ENCODE measurements at places on chromosomes 7 and 10.

GRCh38 chr7:24419077-24419476, 135.1 kb downstream of the NPY start:
- no peak for DNase-seq

DNA sequence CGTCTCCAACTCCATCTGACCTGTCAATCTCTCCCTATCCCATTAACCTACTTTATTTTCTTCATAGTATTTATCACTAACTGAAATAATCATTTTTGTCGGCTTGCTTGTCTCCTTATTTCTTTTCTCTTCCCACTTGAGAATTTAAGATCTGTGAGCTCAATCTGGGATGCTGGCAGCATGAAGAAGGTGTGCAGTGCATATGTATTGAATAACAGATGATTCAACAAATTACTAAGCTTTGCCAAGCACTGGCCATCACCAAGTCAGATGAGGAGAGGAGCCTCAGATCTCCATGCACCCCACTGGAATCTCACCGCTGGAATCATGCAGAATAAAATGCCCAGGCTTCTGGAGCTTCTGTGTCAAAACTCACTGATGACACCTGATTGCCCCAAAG, 47.6 kb upstream of the PPP1R3C start:
- no peak for DNase-seq

DNA sequence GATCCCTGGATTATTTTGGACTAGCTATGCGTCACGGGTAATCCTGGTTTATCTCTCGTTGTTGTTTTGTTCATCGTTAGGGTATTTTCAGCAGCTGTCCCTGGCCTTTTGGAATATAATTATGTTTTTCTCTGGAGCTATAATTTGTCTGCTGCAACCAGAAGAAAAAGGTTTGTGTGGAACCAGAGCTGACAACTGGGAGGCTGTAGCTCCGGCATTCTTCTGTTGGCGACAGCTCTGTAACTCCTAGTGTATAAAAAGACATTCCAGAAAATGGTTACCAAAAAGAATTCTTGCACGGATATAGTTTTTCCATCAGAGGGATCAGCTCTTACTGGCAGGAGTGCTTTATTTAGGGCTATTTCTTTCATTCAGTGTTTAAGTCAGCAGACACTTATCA, 130.9 kb upstream of the PRR15 start:
- DNase-seq: no peak

- DNase-seq: no peak
These were observed 167.6 kb downstream of the AMPH start for GRCh38 chr7:38463277-38464225.

GRCh38 chr10:72392571-72392970, 37.9 kb upstream of the DNAJB12 start:
- no peak for DNase-seq

- DNase-seq: no peak
These were observed 22.9 kb upstream of the CAMK2B start for GRCh38 chr7:44348300-44348699.

GRCh38 chr10:11587722-11588259, 23.7 kb downstream of the USP6NL start:
- DNase-seq: no peak

DNA sequence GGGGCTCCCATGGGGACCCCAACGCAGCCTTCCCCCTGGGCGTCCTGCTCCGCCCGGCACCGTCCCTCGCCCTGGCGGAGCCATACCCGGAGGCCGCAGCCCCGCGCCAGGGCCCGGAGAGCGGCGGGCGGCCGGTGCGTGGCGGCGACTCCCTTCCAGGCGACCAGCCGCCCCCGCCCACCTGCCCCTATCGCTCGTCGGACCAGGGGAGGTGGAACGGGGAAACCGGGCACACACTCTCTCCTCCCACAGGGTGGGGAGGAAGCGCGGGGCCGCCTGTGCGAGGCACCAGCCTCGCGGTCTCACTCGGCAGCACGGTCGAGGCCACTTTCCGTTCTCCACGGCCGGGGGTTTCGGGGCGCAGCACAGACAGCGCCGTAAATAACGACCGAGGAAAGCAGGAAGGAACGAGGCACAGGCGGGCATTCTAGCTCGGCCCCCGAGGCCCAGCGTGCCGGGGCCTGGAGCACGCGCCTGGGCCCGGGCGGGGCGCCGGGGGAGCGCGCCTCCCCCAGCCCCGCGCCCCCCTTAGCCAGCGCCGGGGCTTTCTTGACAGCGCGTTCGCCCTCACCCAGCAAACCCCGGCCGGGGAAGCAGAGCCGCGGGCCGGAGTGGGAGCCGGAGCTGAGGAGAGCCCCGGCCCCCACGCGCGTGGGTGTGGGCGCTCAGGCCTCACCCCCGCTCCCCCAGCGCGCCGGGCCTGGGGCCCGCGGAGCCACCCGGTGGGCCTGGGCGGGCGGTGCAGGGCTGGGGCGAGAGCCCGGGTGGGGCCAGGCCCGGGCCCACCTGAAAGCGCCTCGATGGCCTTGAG, 936 bp downstream of the IGF2BP3 start:
- no peak for DNase-seq

DNA sequence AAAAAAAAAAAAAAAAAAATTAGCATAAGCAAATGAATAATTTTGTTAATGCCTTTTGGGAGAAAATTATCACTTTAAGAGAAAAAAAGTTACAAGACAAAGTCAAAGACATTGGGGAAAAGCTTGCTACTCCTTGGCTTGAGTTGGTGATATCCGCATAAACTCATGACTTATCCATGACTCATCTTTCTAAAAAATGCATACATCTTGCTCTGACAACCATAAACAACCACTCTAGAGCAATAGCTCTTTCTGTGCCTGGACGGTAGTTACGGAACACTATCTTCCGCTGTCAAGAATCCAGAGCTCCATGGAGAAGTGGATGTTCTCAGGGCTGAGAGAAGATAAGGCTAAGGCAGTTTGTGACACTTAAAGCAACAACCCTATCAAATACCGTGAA, 281.1 kb upstream of the PFKP start:
- DNase-seq: no peak

DNA sequence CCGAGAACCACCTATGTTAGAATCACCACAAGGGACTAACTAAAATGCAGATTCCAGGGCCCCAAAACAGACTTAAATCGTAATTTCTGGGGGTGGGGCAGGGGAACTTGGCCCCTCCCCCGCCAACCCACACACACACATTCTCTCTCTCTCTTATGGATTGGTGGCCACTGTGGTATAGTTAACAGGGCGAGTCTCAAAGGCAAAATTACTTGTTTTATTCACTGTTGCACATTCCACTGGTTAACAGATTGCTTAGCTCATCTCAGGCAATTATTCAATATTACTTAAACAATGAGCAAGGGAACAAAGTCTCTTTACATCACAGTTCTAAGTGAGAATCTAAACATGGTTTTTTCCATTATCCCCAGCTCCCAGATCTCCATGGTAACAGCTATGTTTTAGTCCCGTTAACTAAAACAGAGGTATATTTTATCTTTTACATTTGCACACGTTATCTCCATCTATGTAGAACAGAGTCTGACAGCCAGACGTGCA, 38.5 kb downstream of the IGF2BP3 start:
- no peak for DNase-seq

- no peak for DNase-seq
These were observed 91.5 kb downstream of the CTTNBP2 start for GRCh38 chr7:117781707-117782106.

GRCh38 chr10:12829831-12830390, 171.6 kb downstream of the CCDC3 start:
- DNase-seq: no peak

DNA sequence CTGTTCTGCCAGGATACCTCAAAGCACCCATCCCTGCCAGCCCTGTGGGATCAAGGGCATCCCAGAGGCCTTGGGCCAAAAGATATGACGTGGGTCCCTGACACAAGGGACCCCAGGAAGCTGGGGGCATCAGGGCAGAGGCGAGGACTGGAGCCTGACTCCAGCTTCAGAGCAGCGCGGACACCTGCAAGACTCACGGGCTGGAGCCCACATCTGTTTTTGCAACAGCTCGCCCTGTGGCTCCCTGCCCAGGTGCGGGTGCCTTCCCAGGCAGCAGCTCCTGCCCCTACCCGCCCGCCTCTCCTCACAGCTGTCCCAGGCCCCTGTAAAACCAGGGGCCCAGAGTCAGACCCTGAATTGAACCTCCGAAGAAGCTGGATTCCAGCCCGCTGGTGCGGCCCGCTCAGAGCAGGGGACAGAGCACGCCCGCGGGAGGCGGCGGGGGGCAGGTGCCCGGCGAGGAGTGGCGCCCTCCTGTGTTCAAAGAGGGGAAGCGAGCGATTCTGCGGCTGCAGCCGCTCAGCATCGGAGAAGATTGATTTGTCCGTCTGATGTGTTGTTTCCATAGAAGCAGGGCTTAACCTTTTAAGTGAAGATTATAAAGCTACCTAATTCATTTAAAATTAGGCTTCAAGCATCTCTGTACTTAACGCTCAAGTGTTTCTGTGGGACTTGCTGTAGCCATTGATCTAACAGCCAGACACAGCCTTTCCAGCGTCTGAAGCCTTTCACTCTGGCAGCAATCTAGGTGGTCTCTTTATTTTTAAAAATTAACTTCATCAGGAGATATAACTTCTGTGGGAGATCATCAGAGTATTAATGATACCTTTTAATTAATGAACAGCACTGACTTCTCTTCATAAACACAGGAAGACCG, 88.4 kb downstream of the BEND7 start:
- DNase-seq: no peak

GRCh38 chr10:95788830-95789229, 32.9 kb downstream of the ENTPD1 start:
- DNase-seq: no peak

GRCh38 chr7:22949221-22949620, 64.7 kb downstream of the HYCC1 start:
- no peak for DNase-seq

DNA sequence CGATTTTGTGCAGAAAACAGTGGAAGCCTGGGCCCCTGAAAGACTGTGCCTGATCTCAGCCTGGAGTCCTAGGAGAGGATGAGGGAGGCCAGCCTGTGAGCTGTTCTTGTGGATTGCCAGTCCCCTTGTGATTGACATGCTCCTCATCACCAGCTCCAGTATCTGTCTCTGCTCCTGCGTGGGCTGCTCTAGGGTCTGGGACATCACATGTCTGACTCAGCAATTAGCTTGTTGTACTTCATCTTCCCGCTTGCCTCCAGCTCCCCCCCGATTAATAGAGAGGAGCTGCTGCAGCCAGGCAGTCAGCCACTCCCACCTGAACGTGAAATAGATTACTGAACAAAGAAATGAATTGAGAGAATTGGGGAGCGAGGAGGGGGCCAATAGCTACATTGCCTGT, 99.6 kb upstream of the TBX20 start:
- no peak for DNase-seq

DNA sequence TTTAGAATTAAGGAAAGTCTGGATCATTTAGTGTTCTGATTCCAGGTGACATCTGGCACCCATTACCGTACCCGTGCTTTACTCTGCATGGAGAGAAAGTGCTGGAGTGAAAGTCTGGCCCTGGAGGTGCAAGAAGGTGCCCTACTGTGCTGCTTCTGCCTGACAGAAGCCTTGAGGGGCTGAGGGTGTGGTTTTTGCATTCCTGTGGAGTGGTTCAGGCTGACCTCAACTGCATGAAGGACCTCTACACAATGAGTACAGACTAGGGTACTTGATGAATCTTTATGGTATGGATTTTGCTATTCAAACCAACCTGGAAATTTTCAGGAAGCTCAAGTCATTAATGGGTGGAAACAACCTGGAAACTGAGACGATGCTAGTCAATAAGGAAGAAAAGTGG, 45.1 kb upstream of the GSAP start:
- DNase-seq: no peak

DNA sequence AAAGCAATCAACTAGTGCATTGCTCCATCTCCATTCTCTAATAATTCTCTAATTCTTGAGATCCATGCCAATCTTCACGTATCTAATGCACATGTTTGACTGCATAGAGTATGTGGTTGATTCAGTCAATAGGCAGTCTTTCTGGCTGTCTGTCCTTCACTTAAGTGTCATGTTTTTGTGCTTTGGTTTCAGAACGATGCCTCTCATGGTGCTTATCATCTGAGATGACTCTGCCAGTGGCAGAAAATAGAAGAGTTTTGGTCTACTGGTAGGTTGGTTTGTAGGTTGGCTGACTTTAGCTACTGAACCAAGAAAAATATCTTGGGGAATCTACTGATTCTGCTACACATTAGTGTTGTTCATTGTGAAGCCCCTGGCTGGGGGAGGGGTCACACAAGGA, 364.2 kb downstream of the SFMBT2 start:
- DNase-seq: no peak

DNA sequence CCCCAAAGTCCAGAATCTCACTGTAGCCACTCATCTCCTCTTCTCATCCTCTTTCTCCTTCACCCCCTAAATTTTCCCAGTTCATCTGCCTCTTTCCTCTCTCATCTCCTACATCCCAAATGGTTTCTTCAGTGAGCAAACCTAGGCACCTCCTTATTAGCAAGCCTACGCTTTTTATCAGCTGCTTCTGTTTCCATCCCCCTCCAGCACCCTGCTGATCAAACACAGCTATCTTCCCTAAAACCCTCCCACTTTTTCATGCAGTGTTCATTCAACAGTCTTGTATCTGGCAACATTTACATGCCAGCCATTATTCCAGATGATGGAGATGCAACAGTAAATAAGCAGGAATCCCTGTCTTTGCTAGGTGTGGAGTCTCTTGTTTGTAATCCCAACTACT, 3.3 kb upstream of the ABRAXAS2 start:
- DNase-seq: no peak

GRCh38 chr7:140641524-140642195, 1.0 kb upstream of the DENND2A start:
- no peak for DNase-seq

- no peak for DNase-seq
These were observed 138.7 kb downstream of the BTAF1 start for GRCh38 chr10:92062273-92062672.

DNA sequence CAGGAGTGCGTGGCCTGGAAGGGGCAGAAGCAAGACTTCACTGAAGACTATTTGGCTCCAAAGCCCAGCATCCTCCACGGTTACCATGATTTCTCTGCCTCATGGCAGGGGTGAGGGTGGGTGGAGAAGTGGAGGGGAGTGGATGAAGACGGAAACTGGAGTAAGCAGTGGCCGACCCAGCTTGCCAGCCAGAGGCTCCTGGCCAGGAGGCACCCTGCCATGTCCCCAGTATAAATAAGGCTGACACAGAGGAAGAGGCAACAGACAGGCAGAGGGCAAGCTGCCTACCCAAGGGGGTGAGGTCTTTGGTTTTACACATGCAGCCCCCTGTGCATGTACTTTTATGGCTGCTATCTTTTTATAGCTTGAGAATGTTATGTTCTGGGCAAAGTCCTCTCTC, 102.6 kb upstream of the TBX20 start:
- no peak for DNase-seq

DNA sequence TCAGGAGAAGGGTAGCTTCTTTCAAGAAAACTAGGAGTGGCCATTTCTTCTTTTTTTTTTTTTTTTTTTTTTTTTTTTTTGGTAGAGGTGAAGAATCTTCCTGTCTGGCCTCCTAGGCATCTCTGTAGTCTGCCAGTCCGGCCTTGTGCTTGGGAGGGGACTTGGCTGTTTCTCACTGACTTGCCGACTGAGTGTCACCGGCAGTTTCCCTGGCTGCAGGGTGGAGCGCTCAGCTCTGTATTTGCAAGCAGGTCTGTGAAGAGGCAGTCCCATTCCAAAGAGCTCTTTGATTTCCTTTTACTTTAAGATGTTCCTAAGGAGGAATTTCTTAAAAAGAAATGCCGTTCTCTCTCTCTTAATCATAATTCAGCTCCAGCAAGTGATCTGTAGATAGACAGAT, 212.6 kb downstream of the ADRA2A start:
- DNase-seq: no peak

- DNase-seq: no peak
These were observed 262.3 kb downstream of the SORCS3 start for GRCh38 chr10:104903433-104903832.

GRCh38 chr10:18699849-18700840, 40.9 kb downstream of the ARL5B start:
- no peak for DNase-seq

- DNase-seq: no peak
These were observed 28.4 kb downstream of the GLI3 start for GRCh38 chr7:42208572-42208971.

Measured in cortex of kidney (tissue), 1 donor.